ENCODE measurements at places on chromosomes 2 and 18.

- DNase-seq = no peak
Measured at GRCh38 chr18:378079-378478, 110.2 kb upstream of the THOC1 start.

GRCh38 chr18:49139766-49140165, 189.0 kb upstream of the SMAD7 start:
- no peak for DNase-seq

DNA sequence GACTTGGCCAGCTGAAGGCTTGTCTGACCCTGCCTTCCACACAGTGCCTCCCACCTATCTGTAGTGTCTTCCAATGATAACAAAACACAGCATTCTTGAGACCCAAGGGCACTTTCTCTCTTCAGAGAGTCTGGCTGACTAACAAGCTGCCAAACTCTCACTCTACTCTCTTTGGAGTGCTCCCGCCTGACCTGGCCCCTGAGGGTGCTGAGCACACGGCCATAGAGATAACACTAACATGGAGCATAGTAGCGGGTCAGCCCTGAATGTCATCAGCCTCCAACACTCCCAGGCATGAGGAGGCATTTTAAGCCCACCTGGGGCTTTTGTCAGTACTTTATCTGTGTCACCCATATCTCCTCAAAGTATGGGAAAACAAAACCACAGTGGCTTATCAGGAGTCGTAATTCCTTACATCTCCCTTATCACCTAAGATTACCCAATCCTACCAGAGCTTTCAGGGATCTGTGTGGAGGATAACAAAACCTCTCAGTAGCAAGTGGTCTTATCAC, 160.3 kb upstream of the TCF4 start:
- DNase-seq = no peak

- no peak for DNase-seq
Measured at GRCh38 chr18:40036861-40037260, 1918.2 kb upstream of the PIK3C3 start.

- DNase-seq = no peak
Measured at GRCh38 chr2:67846370-67847070, 216.3 kb downstream of the C1D start.

DNA sequence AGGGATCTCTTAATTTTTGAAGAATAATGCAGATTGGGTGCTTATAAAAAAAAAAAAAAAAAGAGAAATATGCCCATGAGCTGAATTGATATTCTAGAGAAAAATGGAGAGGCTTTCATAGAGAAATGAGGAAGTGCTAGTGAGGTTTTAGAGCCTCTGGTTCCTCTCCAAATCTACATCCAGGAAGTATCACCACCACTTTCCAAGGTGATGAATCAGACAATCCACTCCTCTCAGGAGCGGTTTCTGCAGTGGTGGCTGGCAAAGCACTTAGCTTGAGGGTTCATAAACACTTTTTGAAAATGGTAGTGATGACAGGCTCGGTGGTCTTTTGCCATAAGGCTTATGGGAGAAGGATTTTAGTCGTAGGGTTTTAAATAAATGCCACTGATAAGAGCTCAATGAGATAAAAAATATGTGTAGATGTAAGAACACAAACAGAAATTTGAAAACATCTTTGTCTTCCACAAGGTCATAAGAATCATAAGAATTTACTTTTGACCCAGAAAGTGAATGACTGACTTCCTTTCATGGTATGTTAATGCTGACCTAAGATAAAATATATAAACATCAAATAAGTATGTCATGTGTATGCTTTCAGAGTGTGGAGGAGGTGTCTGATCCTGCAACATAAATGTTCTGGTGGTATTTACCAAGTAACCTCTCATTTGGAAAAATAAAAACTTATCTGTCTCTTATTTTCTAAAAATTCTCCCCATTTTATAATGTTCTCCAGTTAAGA, 42.1 kb upstream of the DSG1 start:
- no peak for DNase-seq

DNA sequence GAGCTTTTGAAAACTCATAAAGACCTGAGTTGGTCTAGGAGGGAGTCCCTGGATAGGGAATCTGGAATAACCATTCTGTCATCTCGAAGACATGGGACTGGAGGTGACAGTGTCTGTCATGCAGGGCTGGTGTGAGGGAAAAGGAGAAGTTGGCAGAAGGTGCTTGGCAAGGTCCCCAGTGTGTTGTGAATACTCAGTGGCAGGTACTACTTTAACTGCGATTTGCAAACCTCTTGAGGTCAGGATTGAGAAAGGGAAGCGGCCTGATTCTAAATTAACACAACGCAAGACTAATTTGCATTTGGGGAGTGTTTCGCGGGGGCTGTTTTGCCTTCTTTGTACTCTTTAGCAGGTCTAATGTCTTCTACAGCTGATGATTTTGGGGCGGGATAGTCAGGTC, 77.0 kb upstream of the TMEM200C start:
- no peak for DNase-seq

DNA sequence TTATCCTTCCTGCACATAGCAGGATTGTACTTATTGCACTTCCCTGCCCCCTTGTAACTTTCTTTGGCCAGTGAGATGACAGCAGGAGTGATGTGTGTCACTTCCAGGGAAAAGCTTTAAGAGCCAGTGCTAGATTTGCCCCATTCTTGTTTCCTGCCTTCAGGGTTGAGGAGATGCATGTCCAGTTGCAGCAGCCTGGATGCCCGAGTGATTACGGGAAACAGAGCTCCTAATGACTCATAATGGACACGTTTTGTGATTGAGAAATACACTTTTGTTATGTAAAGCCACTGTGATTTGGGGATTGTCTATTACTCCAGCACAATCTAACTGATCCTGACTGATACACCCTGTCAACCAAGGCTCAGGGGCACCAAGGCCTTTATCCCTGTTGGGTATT, 5.0 kb upstream of the TET3 start:
- no peak for DNase-seq

DNA sequence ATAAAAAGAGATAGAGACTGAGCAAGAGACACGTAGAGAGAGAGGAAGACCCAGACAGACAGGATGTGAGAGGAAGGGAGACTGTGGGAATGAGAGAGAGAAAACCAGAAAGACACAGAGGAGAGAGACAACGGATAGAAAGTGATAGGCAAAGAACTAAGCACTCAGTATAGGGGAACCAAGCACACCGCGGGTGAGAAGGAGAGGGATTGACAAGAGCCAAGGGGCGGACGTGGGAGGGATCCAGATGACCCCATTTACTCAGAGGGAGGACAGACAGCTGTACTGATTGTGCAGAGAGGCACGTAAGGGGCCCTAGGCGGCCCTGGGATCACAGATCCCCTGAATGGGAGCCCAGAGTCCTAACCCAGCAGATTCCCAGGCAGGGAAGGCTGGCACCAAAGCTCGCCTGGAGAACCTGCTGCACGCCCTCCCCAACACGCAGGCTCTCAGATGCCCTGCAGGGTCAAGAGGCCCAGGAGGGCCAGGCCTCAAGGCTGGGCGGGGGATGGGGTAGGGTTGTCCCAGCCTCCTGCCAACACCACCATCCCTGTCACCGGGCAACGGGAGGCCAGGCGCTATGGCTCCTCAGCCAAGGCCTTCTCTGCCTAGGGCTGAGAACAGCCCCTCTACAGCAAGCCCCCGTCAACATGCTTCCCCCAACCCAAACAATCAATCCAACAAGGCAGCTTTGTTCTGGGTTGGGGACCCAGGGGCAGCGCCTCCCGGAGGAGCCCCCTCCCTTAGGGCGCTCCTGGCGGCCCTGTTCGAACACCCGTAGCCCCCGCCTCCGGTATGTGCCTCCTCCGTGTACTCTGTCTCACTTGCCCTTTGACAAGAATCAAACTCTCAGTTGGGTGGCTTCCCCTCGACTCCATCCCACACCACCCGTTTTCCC, 579 bp downstream of the LOXL3 start:
- no peak for DNase-seq

GRCh38 chr2:69013142-69013839, at the start of gene ANTXR1:
Gene ANTXR1 (plus strand): TSS chr2:69013179. CDS start chr2:69013500, 321 bp downstream.
- no peak for DNase-seq

DNA sequence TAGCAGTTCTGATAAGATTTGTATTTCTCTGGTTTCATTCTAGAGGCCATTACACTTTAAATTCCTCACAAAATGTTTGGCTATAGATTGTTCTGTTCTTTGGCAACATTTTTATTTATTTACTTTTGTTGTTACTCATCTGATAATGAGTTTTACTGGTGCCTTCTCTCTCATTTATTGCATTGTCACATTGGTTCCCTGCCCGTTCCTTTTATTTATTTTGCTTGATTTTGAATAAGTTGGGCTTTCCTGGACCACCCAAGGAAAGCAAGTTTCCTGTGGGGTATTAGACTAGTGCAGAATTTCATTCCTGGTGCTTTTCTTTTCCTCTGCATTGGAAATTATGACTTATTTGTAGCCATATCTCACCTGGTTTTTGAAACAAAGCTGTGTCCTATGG, 232.0 kb downstream of the SOCS6 start:
- DNase-seq = no peak

- DNase-seq = no peak
Measured at GRCh38 chr2:17765398-17765797, 11.5 kb downstream of the GEN1 start.

DNA sequence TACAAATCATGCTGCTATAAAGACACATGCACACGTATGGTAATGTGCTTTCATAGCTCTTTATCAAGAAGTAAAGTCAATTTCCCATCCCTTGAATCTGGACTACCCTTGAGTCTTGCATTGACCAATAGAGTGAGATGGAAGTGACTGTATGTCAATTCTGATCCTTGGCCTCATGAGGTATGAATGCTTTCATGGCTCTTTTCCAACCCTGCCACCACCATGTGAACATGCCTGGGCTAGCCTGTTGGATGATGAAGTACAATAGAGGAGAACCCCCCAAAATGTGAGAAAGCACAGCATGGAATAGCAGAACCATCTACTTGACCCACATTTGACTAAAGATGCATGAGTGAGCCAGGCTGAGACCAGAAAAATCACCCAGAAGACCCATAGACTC, 237.0 kb downstream of the NYAP2 start:
- no peak for DNase-seq

- no peak for DNase-seq
Measured at GRCh38 chr2:232113821-232114220, 152.3 kb downstream of the DIS3L2 start.

DNA sequence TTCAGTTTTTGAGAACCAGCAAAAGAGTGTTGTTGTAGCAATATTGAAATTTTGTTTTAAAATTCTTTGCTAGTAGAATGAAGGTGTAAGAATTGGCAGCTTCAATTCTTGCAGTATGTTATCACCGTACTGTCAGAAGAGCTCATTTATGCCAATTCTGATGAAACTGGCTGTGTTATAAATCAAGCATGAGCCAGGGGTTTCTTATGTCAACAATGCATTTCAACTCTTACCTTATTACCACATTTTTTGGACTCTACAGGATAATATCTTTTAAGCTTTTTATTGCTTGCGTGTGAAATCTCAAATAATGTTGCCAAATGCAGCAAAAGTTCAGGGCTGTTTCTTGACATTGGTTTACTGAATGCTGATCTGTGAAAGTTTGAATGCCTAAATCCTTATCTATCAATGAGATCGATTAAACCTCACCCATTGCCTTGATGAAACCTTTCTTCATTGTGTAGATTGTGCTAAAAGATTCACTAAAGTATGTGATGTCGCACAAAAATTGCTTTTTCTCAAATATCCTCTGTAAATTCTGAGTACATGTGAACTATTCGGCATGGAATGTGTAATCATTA, 1389.3 kb upstream of the ZEB2 start:
- no peak for DNase-seq

DNA sequence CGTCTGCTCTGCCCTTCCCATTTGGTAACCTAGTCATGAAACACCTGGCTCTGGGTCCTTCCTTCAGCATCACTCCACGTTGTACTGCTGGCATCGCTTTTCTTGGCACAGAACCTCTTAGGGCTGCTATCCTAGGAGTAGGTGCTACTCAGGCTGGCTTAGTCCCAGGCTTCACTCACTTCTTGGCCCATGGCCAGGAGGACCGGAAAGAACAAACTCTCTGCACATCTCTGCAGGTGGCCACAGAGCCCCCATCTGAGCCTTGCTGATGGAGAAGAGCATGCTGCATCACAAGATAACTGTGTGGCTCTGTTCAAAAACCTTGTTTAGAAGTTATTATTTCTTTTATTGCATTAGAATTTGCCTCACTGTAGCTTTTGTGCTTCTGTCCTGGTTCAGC, 447.2 kb upstream of the TNP1 start:
- DNase-seq = no peak

- DNase-seq = no peak
Measured at GRCh38 chr18:77129150-77129551, 3.4 kb downstream of the MBP start.

DNA sequence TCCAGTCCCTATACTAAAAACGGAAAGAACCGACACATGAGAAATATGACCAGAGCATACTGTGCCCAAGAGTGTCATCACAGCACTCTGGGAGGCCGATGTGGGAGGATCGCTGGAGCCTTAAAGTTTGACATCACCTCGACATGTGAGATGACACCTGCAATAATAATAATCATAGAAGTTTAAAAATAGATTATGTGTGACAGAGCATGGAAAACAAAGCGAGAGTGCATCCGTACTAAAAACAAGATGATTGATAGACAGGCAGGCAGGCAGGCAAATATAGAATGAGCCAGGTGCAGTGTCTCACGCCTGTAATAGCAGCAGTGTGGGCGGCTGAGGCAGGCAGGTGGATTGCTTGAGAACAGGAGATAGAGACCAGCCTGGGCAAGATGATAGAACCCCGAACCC, 114.8 kb upstream of the ANKRD30BL start:
- no peak for DNase-seq

GRCh38 chr2:217966423-217967070, 36.2 kb downstream of the TNS1 start:
- DNase-seq = no peak

GRCh38 chr2:23561088-23561487, 176.1 kb downstream of the KLHL29 start:
- no peak for DNase-seq

DNA sequence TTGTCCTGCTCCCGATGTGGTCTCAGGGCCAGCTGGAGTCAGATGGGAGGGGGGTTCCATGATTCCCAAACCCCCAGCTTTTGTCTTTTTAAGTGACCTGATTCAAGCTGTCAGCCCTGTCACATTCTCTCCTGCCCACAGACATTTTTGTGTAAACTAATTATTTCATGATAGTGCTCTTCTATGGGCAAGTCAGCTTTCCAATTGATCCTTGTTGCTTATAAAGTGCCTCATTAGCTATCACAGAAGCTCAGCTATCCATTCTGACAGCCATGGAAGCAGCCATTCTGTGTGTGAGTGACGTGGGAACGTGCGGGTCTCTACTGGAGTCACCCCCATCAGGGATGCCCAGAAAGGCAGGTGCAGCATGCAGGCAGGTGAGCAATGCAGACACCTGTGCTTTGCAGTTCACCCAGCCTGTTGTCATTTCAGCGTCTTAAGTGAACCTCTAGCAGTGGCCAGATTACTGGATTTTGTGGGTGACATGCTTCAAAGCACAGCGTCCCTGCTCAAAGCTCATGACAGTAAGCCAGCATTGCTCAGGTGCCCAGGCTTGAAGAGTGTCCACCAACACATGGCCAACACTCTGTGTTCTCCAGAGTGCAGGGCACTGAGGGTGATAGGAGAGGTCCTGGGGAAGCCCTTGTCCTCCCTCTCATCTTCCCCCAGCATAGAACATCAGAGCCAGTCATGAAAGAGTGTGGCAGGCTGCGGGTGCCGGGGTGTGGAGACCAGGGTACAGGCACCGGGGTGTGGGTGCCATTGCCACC, 162.1 kb upstream of the SH3BP4 start:
- DNase-seq = no peak
